Glutamatergic neuron (in vitro differentiated cells): ENCODE measurements at places on chromosomes 2 and 18.

GRCh38 chr2:15638720-15639119 lies 47.1 kb downstream of the DDX1 start:
- DNase-seq, result no peak

- no peak for DNase-seq
Measured at GRCh38 chr18:30106356-30106755, 936.2 kb downstream of the DSC3 start.

DNA sequence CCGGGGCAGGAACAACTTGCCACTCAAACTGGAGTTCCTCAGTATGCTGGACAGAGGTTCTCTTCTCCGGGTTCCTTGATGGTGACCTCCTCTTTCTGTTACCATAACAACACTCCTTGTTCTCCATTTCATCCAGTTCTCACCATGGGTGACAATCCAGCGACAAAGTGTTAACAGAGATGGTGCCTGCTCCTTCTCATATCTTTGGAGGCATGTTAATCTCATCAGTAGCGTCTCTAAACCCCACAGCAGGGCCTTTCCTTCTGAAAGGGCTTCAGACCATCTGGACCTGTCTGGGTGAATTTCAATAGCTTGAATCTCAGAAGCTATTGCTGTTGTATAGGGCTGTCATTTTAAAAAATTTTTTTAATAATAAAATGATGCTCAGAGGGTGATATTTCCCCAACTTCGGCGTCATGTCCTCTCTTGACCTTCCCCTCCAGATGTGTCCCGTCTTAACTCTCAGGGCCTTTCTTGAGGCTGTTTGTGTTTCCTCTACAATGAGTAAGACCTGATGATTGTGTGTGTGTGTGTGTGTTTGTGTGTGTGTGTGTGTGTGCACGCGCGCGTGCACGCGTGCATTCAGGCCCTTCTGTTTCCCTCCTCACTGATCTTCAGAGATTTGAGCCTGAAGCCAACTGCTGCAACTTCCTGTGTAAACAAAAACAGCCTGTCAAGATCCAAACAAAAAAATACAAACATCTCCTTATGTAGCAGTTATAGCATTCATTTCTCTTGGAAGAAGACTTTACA lies 24.3 kb upstream of the CETN1 start:
- DNase-seq, result no peak

DNA sequence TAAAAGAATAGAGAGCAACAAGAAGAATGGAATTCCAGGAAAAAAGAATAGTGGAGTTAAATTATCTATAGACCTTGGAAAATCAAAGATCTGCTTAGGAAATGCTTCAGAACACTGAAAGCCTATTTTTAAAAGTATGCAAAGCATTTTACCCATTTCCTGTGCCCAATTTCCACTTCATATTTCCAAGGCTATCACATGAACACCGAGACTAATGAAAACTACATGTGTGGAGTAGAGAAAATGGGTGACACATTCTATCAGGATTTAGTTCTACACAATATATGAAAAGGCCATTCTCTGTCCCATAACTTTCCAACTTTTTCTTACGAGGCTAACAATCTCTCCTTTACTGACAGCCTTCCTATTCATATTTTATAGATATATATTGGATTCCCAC lies 279.4 kb downstream of the CCDC178 start:
- no peak for DNase-seq

GRCh38 chr2:10721396-10722251 lies at the start of gene ATP6V1C2:
Gene ATP6V1C2, plus strand, starts transcription at chr2:10721630. Its CDS starts 1,220 bp downstream, at chr2:10722850.
- peak; percentile 76 for DNase-seq
